ENCODE measurements at places on chromosomes 2 and 18.

GRCh38 chr2:69437751-69438154 is 518 bp upstream of the NFU1 start:
- DNase-seq = no peak

DNA sequence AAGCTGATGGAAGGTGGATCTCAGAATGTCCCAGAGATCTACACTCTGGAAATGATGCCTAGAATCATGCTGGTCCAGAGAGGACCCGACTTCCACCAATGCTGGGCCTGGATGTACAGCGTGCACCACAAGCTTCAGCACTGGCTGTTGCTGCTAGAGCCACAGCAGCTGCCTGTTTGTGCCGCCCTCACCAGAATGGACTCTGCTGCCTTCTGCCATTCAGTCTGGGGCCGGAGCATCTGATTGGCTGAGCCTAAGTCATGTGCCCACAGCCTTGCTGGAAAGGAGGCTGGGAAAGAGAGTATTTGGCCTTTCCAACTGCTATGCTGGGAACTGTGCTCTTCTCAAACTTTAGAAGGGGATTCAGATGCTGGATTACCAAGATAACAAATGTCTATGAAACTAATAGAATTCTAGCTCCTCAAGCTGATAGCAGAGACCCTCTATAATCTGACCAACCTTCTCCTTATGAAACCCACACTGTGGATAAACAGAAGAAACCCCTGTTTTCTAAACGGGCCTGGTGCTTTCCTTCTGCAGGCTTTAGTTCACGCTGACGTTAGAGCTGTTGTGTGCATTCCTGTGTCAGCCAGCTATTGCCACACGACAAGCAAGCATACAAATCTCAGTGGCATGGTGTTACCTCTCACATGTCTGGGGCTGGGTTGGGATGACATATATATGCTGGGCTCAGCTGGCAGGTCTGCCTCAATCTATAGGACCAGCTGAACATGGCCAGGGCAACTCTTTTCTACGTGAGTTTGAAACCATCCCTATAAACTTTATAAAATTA is 4.1 kb upstream of the LOXHD1 start:
- DNase-seq = no peak

- DNase-seq = no peak
These were observed 148.5 kb downstream of the MYT1L start for GRCh38 chr2:2182551-2183071.

DNA sequence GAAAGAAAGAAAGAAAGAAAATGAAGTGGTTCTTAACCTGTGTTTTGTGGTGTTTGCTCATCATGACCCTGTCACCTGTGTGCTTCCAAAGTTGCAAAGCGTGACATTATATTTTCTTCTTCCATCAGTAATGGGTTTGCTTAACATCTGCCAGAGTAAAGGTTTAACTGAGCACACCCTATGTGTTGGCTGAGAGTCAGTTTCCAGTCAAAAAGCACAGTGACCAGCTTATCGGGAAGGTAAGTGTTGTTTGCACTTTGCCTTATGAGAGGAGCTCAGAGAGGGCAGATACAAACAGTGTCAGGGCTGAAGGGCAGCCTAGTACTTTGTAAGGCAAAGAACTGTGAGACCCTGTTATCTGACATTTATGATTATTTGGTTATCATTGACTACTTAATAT is 406.2 kb upstream of the CWC22 start:
- no peak for DNase-seq

DNA sequence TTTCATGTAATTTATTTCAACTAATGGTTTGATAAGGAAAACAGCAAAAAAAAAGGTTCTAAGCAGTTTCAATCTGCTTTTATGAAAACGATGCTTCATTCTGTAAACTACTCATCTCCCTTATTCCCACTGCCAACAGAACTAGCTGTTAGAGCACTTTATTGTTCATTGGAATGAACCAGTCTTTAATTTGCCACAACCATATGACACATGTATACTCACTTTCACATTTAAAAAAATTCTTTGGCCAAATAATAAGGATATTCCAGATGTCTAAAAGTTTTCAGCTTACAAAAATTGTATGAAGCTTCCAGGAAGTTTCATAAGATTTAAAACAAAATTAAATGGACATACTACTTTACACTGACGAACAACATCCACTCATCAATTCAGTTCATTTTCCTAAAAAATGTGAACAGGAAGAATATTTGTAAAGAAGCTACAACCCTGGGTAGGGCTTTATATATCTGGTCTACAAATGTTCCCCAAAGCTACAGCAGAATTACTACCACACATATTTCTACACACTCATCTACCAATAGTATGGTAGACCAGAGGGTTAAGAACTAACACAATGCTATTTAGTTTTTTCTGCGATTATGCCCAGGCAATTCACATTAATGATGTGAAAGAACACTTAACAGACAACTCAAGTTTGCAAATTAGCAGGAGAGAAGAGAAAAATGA is 37.7 kb downstream of the ZNF521 start:
- no peak for DNase-seq

DNA sequence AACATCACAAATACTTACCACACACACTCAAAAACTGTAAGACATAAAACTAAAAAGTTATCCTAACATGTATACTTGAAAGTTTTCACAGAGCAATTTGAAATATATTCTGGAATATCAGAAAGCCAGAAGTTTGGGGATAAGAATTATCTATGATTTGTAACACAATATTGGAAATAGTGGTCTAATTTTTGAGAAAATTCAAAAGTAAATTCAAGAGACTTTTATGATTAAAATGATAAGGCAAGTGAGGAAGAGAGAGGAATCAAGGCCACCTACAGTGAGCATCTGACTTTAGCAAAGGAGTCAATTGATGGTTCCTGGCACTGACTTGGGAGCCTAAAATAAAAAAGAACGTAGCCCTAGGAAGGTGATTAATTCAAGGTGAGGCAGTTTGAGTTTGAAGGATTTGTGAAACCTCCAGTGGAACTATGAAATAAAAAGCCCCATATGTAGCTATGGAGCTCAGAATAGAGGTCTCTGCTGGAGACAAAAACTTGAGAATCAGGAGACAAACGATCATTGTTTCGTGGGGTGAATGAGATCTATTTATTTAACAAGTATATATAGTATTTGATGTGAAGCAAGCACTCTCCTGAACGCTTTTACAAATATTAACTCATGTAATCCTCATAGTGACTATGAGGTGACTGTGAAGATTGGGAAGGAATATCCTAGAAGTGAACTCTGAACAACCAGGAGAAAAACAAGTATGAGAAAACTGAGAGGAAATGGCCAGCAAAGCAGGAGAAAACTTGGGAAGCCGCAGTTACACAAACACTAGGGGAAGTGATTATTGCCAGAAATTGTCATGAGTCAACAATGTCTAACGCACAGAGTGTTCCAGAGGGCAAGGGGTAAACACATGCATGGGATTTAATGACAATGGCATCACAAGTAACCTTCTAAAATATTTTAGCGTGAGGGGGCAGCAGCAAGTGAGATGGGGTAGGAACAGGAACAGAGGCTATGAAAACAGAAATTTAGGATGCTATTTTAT is 12.8 kb downstream of the TFPI start:
- no peak for DNase-seq

GRCh38 chr2:162916286-162916801 is 77.8 kb upstream of the KCNH7 start:
- no peak for DNase-seq

DNA sequence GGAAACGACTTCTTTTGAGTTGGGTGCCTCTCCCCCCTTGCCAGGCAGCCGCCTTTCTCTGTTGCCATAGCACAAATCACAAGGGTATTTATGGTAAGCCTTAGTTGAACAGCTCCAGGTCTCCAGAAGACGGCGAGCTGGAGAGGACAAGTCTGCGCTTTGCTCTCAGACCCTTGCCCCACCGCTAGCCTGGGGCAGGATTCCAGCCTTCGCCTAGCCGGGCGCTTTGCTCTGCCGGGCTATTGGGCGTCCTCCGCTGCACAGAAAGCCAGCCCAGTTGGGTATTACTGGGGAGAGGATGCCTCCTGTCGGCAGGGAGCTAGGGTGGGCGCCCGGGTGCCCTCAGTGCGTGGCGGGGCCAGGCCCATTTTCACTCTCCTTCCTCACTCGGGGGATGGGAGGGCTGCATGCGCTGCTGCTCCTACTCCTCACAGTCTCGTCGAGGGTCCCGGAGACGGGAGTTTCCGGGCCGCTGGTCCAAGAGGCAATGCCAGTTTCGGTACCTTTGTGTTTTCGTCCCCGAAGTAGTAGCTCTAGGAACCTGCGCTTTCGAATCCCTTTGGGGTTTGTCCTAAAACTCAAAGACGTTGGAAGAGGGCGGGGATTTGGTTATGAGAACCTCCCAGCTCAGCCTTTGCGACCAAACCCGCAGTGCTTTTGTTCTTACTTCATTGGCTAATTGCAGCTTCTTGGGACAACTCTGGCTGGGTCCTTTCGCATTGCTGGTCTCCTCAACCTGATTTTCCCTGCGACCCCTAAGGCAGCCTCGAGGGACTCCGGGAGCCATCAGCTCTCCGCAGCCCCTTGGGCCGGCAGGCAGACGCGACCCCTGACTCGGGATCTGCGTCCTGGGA is 3.6 kb upstream of the DLX2 start:
- peak; percentile 80 for DNase-seq

DNA sequence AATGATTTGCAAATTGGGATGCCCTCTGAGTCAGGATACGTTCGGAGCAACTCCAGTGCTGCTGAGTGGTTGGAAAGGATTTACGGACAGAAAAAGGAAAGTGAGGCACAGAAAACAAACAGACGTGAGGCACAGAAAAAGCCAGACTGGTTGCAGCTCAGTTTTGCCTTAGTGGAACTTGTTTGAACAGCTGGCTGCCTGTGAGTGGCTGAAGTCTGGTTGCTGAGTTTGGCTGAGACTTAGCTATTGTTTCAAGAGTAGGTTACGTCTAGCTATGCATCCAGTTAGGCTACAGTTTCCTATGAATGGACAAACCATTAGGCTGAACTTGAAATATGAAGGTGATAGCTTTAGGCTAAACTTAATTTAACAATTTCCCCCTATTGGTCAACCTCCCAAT is 256.6 kb downstream of the VAPA start:
- DNase-seq = no peak

- DNase-seq = no peak
These were observed 113.6 kb downstream of the ETAA1 start for GRCh38 chr2:67510745-67511144.

DNA sequence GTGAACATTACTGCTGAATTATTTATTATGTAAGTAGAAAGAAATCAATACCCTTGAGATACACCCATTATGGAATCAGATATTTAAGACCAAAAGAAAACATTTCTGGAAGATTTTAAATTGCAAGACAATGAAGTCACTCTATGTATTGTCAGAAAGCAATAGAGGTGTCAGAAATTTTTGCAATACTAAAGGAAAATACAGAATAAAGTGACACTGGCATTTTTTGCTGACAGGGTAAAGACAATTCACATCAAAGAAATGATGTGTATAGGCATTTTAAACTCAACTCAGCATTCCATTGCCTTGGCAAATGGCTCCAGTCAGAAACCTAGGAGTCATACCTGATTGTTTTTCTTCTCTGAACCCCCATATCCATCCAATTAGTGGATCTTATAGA is 191.0 kb upstream of the PID1 start:
- no peak for DNase-seq

DNA sequence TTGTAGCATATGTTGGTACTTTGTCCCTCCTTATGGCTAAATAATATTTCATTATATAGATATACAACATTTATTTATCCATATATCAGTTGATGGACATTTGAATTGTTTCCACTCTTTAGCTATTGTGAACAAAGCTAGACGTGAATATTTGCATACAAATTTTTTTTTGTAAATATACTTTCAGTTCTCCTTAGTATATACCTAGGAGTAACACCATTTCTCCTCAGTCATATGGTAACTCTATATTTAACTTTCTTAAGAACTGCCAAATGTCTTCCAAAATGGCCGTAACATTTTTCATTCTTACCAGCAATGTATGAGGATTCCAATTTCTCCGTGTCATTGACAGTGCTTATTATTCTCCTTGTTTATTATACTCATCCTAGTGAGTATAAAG is 74.5 kb downstream of the TMEM185B start:
- no peak for DNase-seq

- no peak for DNase-seq
These were observed 39.4 kb upstream of the GPC1 start for GRCh38 chr2:240395896-240396622.

DNA sequence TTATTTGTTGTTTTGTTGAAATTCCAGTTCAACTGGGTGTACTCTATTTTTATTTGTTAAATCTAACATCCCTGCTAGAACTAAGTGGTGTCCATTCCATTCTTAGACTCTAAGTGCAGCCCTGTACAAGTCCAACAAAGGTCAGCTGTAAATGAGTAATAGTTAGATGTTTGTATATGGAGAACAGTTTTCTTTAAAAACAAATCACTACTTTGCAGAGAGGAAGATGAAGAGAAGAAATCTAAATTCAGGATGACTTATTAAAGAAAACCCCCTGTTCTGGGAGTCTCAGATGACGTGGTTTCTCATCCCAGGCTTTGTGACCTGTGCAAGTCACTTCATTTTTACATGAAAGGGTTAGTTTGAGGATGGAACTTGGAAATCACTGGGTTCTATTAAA is 57.9 kb downstream of the GALNT14 start:
- DNase-seq = no peak

GRCh38 chr2:226891780-226892590 is 56.1 kb downstream of the RHBDD1 start:
- DNase-seq = no peak

- no peak for DNase-seq
These were observed 49.8 kb downstream of the PIAS2 start for GRCh38 chr18:46867367-46868143.

- DNase-seq = no peak
These were observed 369.1 kb downstream of the EIPR1 start for GRCh38 chr2:3008561-3008960.

DNA sequence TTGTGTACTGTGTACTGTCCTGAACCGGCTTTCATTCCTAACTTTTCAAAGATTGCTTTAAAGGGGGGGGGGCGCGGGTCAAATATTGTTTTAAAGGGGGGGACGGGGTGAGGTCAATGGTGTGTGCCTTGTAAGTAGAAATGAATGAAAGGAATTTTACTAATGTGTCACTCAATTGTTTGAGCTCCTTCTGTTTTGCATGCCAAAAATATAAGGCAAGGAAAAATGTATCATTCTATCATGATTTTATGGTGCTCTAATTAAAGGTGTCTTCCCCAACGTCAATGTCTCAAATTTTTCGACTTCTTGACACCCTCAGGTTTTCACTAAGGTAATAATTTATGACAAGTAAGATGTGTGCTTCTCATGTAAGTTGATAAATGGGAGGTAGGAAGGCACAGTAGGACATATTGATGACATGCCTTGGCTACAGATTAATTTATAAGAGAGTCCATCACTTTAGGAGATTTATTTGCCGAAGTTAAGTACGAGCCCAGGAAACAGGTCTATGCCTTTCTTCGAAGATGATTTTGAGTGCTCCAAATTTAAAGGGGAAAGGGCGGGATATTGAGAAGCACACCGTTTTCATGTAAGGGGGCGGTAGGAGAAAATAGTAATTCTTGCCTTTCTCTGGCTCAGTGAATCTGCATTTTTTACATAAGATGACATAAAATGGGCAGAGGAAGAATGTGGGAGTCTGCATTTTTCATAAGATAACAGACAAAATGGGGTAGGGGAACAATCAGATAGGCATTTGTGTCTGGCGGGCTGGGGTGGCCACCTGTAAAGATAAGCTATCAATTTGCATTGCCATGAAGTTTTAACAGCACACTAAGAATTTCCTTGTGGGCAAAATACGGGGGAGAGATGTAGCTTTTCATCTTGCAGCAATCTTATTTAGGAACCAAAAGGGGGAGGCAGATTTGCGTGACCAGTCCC is 1.2 kb upstream of the TRAPPC8 start:
- no peak for DNase-seq

Data from H1 (cell line).